ENCODE measurements at places on chromosomes 7 and 10.

GRCh38 chr10:29078919-29079318 lies 210.0 kb upstream of the LYZL1 start:
- no peak for DNase-seq

DNA sequence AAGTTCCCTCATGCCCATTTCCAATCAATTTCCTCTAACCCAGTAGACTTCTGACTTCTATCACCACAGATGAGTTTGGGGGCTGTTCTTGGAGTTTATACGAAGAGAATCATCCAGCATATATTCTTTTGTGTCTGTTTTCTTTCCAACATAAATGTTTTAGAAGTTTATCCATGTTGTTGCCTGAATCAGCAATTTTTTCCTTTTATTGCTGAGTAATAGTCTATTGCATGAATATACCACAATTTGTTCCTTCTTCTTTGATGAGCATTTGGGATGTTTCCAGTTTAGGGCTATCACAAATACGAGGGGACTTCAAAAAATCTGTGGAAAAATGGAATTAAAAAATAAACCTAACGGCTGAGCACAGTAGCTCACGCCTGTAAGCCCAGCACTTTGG lies 26.2 kb downstream of the COPG2 start:
- no peak for DNase-seq

- DNase-seq, result no peak
Measured at GRCh38 chr7:40629891-40630290, 495.1 kb downstream of the SUGCT start.

DNA sequence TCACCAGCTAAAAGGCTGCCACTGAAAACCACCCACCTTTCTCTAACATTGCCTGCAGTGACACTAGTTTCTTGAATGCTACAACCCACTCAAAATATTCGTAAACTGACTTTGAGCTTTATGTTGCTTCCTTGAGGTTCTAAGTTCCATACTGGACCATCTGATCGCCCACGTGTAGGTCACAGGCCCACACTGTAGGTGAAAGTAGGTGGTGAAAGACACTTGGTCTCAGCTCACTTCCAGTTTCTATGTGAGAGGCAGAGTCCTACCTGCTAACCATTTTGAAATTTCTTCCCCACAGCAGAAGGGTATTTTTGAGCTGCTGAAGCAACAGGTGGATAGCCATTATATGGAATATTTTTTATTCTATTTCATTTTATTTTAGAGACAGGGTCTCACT lies 97.3 kb downstream of the MYO3A start:
- DNase-seq, result no peak

GRCh38 chr10:93126483-93127052 lies 52.9 kb downstream of the CYP26A1 start:
- DNase-seq, result no peak

GRCh38 chr10:68052463-68052862 lies 22.6 kb downstream of the HERC4 start:
- DNase-seq, result no peak
